Mesenchymal stem cell (in vitro differentiated cells and primary cell): ENCODE measurements at places on chromosomes 7 and 10.

- no peak for DNase-seq
- H3K4me3 ChIP-seq: no peak overlapping the region
- no peaks in the 10 kb centered on the region for H3K27me3 ChIP-seq
- no peak overlapping the region for H3K27ac ChIP-seq
- no peaks in the 10 kb centered on the region for H3K36me3 ChIP-seq
These were observed 204.3 kb downstream of the RAPGEF5 start for GRCh38 chr7:22152690-22153089.

GRCh38 chr10:5142199-5142598, 42.8 kb downstream of the AKR1C8 start:
- no peaks in the 10 kb centered on the region for H3K27me3 ChIP-seq
- no peak overlapping the region for H3K4me3 ChIP-seq
- no peak for DNase-seq
- no peaks in the 10 kb centered on the region for H3K4me1 ChIP-seq

GRCh38 chr10:17289763-17290162, 61.7 kb downstream of the VIM start:
- no peak for DNase-seq
- H3K27me3 ChIP-seq: peaks cover 39% of the 10 kb centered on the region
- no peak overlapping the region for H3K4me3 ChIP-seq
- no peaks in the 10 kb centered on the region for H3K4me1 ChIP-seq

- H3K4me3 ChIP-seq: no peak overlapping the region
- H3K27me3 ChIP-seq: no peaks in the 10 kb centered on the region
- no peak for DNase-seq
- H3K36me3 ChIP-seq: peaks cover 6% of the 10 kb centered on the region
These were observed 10.3 kb upstream of the ZC3HAV1L start for GRCh38 chr7:139046143-139046542.

DNA sequence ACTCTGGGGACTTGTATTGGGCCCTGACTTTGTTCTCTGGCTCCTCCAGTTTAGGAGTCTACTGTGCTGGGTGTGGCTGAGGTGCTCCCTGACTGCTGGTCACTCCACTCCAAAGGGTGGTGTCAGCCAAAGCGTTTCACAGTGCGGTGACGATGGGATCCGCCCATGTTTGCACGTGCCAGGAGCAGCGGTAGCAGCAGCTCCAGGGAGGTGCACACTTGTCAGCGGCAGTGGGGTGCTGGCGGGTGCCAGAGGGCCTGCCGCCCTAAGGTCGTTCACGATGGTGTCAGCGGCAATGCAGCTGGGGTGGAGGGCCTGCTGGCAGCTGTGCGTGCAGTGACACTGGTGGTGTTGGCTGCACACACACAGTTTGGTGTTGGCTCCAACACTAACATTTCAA, 268.5 kb upstream of the AKR1E2 start:
- no peaks in the 10 kb centered on the region for H3K36me3 ChIP-seq
- no peak overlapping the region for H3K27ac ChIP-seq
- no peak for DNase-seq
- H3K4me3 ChIP-seq: no peak overlapping the region

DNA sequence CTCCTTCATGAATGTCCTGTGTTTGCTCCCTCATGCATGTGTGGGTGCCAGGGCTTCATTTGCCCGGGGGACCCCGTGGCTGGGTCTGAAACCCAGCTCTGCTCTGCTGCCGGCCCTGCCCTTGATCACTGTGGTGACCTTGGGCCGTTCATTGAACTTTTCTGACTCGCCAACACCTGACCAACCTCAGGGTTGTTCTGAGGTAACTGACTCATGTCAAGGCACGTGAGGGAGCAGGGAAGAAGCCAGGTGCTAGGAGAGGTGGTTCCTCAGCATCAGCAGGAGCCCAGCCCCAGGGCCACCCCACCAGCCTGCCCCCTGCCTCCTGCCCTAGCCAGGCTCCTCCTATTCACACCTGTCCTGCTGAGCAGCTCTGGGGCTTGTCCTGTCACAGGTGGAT, 47.9 kb downstream of the TBATA start:
- no peaks in the 10 kb centered on the region for H3K27me3 ChIP-seq
- H3K4me3 ChIP-seq: no peak overlapping the region
- peaks cover 87% of the 10 kb centered on the region for H3K36me3 ChIP-seq

GRCh38 chr7:100546129-100546925, 7.3 kb downstream of the AGFG2 start:
- no peak overlapping the region for H3K4me3 ChIP-seq
- peak overlapping the region; percentile 97 for H3K27ac ChIP-seq

- DNase-seq: peak; percentile 62
- H3K27ac ChIP-seq: no peak overlapping the region
- peaks cover 46% of the 10 kb centered on the region for H3K4me1 ChIP-seq
- H3K27me3 ChIP-seq: no peaks in the 10 kb centered on the region
These were observed 324.2 kb upstream of the ZMIZ1 start for GRCh38 chr10:78744491-78745090.

DNA sequence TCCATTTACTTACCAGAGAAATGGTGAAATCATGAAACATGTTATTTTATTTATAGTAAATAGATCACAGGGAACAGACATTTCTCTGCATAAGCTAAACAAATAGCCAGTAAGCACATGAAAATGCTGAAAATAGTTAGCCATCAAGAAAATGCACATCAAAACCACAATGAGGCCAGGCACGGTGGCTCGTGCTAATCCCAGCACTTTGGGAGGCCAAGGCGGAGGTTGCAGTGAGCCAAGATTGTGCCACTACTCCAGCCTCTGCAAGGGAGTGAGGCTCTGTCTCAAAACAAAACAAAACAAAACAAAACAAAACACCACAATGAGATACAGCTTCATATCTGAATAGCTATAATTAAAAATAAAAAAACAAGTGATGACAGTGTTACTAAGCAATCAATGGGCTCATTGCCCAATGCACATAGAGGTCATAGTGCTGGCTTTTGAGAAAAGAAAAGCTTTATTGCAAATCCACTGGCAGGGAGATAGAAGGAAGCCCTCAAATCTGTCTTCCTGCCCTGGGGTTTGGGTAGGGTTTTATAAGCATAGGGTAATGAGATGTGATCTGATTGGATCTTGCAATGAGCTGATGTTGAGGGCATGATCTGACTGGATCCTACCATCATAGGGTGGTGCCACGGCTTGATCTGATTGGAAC, 16.2 kb downstream of the CSTF2T start:
- no peaks in the 10 kb centered on the region for H3K36me3 ChIP-seq
- peak; percentile 63 for DNase-seq
- H3K27me3 ChIP-seq: no peaks in the 10 kb centered on the region
- H3K4me1 ChIP-seq: no peaks in the 10 kb centered on the region
- H3K27ac ChIP-seq: no peak overlapping the region

- no peaks in the 10 kb centered on the region for H3K36me3 ChIP-seq
- H3K4me1 ChIP-seq: no peaks in the 10 kb centered on the region
- H3K27ac ChIP-seq: no peak overlapping the region
These were observed 22.2 kb downstream of the TAS2R41 start for GRCh38 chr7:143499743-143500348.

- no peak overlapping the region for H3K27ac ChIP-seq
- no peak overlapping the region for H3K4me3 ChIP-seq
- H3K4me1 ChIP-seq: no peaks in the 10 kb centered on the region
- no peaks in the 10 kb centered on the region for H3K36me3 ChIP-seq
- H3K27me3 ChIP-seq: no peaks in the 10 kb centered on the region
These were observed 36.6 kb upstream of the PRKAR2B start for GRCh38 chr7:107007892-107008287.
